ENCODE measurements at places on chromosomes 1 and 21. TPM values are rescaled to one million over a fixed set of nuclear protein-coding genes. Genes with fewer than 3 reads are reported as not detected.

The DNASE2B gene
- not detected for total RNA-seq

The IGSF21 gene
- total RNA-seq: 15.6 TPM

DNA sequence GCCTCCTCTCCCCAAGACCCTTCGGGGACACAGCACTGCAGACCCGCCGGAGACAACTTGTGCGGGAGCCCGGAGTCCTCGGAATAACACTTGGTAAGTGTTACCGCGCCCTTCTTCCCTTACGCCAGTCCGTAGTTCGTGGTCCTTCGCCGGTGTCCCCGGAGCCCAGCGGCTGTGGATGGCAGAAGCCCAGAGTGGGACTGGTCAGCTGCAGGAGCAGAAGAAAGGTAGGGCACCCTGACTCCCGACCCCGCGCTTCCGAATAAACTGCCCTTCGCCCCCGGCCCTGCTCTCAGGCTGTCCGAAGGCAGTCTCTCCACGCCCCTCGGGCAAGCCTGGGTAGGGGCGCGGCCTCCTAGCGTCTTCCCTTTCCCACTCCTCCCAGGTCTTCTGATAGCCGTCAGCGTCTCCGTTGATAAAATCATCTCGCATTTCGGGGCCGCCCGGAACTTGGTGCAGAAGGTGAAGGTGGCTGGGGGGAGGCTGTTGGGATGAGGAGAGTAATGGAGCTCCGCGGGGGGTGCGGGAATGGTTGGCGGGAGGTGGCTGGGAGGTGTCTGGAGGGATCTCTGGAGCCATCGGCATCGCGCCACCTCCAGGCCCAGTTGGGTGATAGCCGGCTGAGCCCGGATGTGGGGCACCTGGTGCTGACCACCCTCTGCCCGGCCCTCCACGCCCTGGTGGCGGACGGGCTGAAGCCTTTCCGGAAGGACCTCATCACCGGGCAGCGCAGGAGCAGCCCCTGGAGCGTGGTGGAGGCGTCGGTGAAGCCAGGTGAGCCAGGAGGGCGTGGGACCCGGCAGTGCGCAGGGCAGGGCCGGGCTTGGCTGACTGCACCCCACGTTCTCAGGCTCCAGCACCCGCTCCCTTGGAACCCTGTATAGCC lies 4.3 kb downstream of the RUSC1 start:
- H3K4me1 ChIP-seq: peaks cover 24% of the 10 kb centered on the region
- peaks cover 7% of the 10 kb centered on the region for H3K27me3 ChIP-seq
- peak overlapping the region; percentile 78 for H3K27ac ChIP-seq
- DNase-seq: peak; percentile 94
- peak overlapping the region; percentile 99 for H3K4me3 ChIP-seq

GRCh38 chr1:209240351-209240750 lies 343.2 kb upstream of the CAMK1G start:
- no peaks in the 10 kb centered on the region for H3K27me3 ChIP-seq
- no peak overlapping the region for H3K4me3 ChIP-seq
- H3K27ac ChIP-seq: no peak overlapping the region
- DNase-seq: no peak
- no peaks in the 10 kb centered on the region for H3K4me1 ChIP-seq

DNA sequence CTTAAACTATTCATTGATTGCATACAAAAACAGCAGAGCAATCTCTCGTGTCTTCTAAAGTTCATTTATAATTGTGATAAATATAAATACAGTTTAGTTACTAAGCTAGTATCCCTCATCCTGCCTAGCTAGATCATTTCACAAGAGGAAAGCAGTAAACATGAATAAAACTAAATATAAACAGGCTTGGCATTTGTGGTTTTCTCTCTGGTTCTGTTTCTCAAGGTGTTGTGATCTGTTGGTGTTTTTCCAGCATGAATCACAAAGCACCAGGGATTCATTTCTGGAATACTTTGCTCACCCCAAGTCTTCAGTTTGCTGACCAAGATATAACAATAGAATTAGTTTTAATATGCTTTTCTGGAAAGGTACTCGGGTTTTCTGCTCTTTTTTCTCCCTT lies 32.7 kb upstream of the GLIS1 start:
- no peak overlapping the region for H3K27ac ChIP-seq
- DNase-seq: no peak
- H3K4me3 ChIP-seq: no peak overlapping the region
- H3K27me3 ChIP-seq: no peaks in the 10 kb centered on the region
- no peaks in the 10 kb centered on the region for H3K4me1 ChIP-seq
- H3K36me3 ChIP-seq: peaks cover 23% of the 10 kb centered on the region

DNA sequence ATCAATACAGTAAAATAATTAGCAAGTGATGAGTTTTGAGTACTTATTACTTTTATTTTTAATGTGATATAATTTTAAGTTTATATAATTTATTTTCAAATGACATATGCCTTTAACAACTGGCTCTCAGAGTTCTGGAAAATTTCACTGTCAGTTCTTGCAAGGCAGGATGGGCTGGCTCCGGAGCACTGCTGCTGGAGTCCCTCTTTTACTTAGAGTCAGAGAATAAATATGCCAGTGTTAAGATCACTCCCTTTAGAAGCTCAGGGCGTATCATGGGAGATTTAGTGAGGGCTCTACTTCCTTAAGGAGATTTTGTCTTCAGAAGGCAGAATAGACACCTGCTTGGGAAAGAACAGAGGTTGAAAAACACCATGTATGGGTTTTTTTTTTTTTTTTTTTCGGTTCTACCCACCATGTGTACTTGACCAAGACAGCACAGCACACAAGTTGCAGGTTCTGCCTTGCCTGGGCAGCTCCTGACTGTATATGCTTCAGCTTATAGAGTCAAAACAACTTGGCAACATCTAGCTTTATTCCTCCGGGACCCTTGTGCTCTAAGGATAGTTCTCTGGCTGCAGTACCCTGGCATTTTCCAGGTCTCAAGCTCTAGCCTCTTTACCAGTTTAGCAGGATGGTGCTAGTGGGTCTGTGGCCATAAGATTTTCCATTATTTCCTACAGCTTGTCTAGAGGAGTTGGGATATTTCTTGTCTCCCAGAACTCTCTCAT lies 29.7 kb upstream of the FMOD start:
- H3K4me3 ChIP-seq: no peak overlapping the region
- DNase-seq: no peak
- H3K27me3 ChIP-seq: no peaks in the 10 kb centered on the region
- H3K36me3 ChIP-seq: no peaks in the 10 kb centered on the region
- no peaks in the 10 kb centered on the region for H3K4me1 ChIP-seq

DNA sequence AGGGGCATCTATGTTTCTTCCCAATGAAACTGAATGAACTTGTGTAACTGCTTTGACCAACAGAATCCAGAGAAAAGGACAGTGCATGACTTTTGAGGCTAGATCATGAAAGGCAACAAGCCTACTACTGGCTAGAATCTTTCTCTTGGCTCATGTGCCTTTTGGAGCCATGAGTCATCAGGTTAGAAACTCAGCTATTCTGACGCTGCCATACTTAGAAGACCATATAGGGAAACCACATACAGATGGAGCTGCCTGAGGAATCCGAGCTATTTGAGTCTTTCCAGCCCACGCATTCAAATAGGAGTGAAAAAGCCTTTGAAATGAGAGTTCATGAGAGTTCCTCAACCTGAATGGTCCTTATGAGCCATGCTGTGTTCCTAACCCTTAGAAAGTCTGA lies 738.5 kb upstream of the CHRM3 start:
- no peak overlapping the region for H3K4me3 ChIP-seq
- peak overlapping the region; percentile 50 for H3K27ac ChIP-seq
- no peaks in the 10 kb centered on the region for H3K27me3 ChIP-seq
- peak; percentile 96 for DNase-seq
- H3K4me1 ChIP-seq: peaks cover 11% of the 10 kb centered on the region
- no peaks in the 10 kb centered on the region for H3K36me3 ChIP-seq

DNA sequence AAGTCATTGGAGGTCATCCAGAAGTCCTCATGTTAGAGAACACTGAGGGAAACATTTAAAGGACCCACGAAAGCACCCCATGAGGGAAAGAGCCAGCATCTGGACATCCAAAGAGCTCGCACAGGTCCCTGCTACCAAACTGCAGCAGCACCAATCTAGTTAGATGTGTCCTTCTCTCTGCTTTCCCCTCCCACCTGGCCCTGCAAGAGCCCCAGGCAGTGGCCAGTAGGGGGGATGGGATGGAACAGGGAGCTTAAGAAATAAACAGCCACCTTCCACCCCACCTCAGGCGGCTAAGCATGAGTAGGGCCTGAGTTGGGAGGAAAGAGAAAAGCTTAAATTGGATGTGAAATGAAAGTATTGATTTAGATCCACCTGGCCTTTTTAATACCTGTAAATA lies 175.9 kb upstream of the KCND3 start:
- H3K4me1 ChIP-seq: 0 out of 2 replicates have a peak, but pooled peaks cover 3% of the 10 kb centered on the region
- no peak overlapping the region for H3K4me3 ChIP-seq
- DNase-seq: peak; percentile 32

DNA sequence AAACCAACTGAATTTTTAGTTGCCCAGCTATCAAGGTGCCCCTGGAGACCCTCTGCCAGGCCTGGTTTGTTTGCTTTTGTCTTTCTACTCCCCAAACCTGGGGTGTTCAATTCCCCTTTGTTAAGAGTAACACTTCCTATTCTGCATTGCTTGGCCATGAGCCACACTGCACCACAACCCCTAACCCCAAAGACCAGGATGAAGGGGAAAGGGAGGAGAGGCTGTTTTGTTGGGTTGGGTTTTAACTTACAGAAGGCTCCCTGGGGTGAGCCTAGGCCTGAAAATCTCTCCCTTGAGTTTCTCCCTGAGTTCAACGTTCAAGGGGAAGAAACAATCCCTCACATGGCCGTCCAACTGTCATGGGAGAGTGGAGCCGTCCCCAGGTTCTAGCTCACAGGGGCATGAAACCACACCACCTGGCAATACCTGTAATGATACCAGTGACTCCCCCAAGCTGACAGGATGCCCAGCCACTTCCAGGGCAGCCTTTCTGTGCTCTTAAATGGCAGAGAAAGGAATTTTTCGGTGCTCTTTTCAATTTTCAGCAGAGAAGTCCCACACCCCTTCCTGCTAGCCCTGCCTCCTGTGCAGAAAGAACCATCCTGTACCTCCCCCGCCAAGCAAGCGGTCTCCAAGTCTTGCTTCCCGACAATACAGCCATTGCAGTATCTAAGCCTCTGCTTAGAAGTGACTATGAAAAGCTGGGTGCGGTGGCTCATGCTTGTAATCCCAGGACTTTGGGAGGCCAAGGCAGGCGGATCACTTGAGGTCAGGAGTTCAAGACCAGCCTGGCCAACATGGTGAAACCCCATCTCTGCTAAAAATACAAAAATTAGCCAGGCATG lies 14.9 kb downstream of the SLC45A3 start:
- H3K36me3 ChIP-seq: no peaks in the 10 kb centered on the region
- no peak overlapping the region for H3K27ac ChIP-seq
- H3K4me3 ChIP-seq: no peak overlapping the region
- no peak for DNase-seq
- no peaks in the 10 kb centered on the region for H3K27me3 ChIP-seq

GRCh38 chr21:14699433-14700407 lies 153.6 kb upstream of the SAMSN1 start:
- DNase-seq: no peak
- peaks cover 8% of the 10 kb centered on the region for H3K4me1 ChIP-seq
- H3K27me3 ChIP-seq: no peaks in the 10 kb centered on the region
- no peaks in the 10 kb centered on the region for H3K36me3 ChIP-seq
- no peak overlapping the region for H3K4me3 ChIP-seq

DNA sequence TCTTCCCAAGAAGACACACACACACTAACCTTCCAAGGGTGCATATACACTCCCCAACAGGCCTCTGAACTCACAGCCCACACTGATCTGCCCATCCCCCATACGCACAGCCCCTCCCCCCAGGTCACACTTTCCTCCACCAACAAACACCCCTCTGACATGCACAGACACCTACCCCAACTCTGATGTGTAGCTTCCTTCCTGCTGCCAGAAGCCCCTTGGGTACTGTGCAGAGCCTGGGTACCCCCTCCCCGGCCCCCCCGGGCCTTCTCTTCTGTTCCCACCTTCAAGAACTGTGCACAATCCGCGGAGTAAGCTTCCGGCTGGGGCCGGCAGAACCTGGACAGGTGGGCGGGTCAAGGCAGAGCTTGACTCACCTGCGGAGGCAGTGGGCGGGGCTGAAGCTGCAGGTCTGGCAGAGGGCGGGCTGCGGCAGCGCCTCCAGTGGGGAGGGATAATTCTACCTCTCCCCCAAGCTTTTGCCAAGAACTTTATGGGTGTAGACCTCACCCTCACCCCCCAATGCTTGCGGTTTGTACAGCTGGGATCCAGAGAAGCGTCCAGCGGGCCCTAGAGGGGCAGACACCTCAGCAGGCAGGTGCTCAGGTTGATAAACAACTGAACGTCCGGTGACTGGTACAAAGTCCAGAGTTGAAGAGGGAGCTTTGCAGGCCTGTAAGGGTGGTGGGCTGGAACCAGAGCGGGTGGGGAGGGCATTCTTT lies at the start of gene C1orf210:
Gene C1orf210, minus strand, starts transcription at position 313 of the 722 bp plus-strand sequence. CDS start 2,311 bp downstream, outside the sequence.
- DNase-seq: peak; percentile 98
- no peak within 1 kb of the TSS for H3K27ac ChIP-seq
- H3K27me3 ChIP-seq: no peaks in the 10 kb centered on the region
- peak within 1 kb of the TSS; percentile 68 for H3K4me3 ChIP-seq
- H3K36me3 ChIP-seq: no peaks in the 10 kb centered on the region
- peaks cover 14% of the 10 kb centered on the region for H3K4me1 ChIP-seq

Measured in GM23338 (cell line).